Aorta (tissue), 5 donors: ENCODE measurements at places on chromosomes 2 and 18. TPM values are rescaled to one million over a fixed set of nuclear protein-coding genes. Genes with fewer than 3 reads are reported as not detected.
A peak's percentile ranks its signal among the peaks of the same experiment; 100 is the strongest.

DNA sequence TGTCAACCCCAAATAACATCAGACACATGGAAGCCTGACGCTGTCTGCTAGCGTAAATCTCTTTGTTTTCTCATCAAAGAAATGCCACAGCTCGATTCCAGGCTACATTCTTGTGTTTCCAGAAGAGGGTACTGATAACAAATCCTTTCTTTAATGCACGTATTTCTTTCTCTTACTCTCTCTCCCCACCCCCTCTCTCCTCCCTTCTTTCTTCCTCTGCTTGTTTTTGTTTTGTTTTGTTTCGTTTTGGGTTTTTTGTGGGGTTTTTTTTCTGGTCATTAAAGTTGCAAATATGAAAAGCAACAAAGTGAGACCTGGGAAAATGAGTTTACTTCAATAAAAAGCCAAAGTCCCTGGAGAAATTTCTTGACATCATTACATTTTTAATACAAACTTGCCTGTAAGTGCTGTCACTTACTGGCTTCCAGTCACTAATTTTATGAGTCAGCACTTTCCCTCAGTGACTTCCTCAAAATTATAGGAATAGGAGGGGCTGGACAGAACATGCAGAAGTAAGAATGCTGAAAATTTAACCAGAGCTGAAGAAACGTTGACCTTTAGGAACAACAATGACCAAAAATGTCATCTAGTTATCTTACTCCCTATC lies 106.7 kb upstream of the NABP1 start:
- no peaks in the 10 kb centered on the region for H3K4me1 ChIP-seq
- H3K36me3 ChIP-seq: no peaks in the 10 kb centered on the region
- H3K27me3 ChIP-seq: no peaks in the 10 kb centered on the region
- DNase-seq: no peak
- no peak overlapping the region for H3K27ac ChIP-seq
- H3K4me3 ChIP-seq: no peak overlapping the region

- no peak overlapping the region for H3K4me3 ChIP-seq
- peaks cover 2% of the 10 kb centered on the region for H3K27me3 ChIP-seq
- no peak for DNase-seq
Observed at GRCh38 chr2:177031438-177032180, 181.0 kb upstream of the HNRNPA3 start.

- H3K27me3 ChIP-seq: no peaks in the 10 kb centered on the region
- no peak for DNase-seq
- no peak overlapping the region for H3K27ac ChIP-seq
Observed at GRCh38 chr18:6355789-6356589, 58.7 kb downstream of the L3MBTL4 start.

The FAM237A gene
- polyA plus RNA-seq: not detected

DNA sequence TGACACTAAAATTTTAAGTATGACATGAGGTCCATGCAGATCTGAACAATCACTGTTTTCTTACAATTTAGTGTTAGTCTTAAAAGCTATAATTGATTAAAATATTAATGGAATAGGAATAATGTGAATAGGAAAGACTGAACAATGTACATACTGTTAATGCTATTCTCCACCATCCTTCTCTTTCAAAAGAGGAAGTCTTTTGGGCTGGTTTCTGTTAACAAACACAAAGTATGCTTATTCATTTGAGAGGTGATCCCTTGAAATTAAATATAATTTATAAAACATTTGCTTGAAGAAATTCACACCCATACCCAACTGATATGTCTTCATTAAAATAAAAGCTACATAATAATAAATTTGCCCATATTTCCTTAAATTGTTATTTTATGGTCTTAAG lies 2.3 kb downstream of the STPG4 start:
- H3K4me1 ChIP-seq: no peaks in the 10 kb centered on the region
- H3K36me3 ChIP-seq: peaks cover 4% of the 10 kb centered on the region
- DNase-seq: no peak
- no peaks in the 10 kb centered on the region for H3K27me3 ChIP-seq
- no peak overlapping the region for H3K4me3 ChIP-seq
- H3K27ac ChIP-seq: no peak overlapping the region

GRCh38 chr2:20928617-20929016 lies 105.7 kb upstream of the LDAH start:
- H3K4me1 ChIP-seq: no peaks in the 10 kb centered on the region
- H3K27ac ChIP-seq: no peak overlapping the region
- no peaks in the 10 kb centered on the region for H3K27me3 ChIP-seq
- no peak for DNase-seq
- no peak overlapping the region for H3K4me3 ChIP-seq

The CPLX4 gene
- polyA plus RNA-seq: not detected

DNA sequence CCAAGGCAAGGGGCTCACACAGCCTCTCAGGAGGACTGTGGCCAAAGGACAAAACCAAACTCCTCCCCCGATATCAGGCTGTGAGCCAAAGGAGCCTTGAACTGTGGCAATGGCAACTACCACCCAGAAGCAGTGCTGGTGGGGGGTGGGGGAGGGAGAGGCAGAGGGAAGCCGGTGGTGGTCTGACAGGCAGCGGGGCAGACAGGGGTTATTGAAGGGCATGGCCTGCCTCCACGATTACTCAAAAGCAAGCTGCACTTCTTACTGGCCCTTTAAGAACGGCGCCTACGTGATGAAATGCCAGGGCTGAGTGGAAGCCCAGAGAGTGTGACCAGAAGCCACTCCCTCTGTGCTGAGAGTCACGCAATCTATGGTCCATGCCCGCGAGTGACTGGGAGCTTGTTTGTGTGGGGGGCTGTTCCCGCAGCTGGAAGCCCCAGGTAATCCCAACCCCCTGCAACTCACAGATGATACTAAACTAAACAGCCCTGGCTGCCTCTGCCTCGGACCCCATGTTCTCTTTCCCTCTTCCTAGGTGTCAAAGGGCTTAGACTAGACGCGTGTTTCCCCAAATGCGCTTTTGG lies 128.2 kb upstream of the CXCR4 start:
- H3K36me3 ChIP-seq: no peaks in the 10 kb centered on the region
- no peaks in the 10 kb centered on the region for H3K4me1 ChIP-seq
- DNase-seq: peak; percentile 85
- no peaks in the 10 kb centered on the region for H3K27me3 ChIP-seq
- H3K4me3 ChIP-seq: no peak overlapping the region

DNA sequence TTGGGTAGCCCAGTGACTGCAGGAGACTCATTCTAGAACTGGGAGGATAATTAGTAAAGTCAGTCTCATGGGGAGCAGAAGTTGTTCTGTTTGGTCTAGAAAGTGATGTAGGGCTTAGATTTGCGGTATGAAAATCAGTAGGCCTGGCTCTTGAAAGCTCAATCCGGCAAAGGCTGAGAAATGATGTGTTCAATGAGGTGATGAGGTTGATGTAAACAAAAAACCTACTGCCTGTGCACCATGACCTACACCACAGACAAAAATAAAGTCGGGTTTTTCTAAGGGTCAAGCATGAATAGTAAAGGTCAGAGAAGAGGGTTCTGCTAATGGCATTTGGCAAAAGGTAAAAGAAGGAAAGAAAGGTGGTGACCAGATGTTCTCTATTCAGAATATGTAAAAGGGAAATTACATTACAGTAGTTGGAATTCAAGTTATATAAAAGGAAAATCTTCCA lies 80.8 kb upstream of the COL5A2 start:
- no peak overlapping the region for H3K4me3 ChIP-seq
- no peak for DNase-seq
- peaks cover 5% of the 10 kb centered on the region for H3K4me1 ChIP-seq
- no peak overlapping the region for H3K27ac ChIP-seq
- H3K27me3 ChIP-seq: no peaks in the 10 kb centered on the region

DNA sequence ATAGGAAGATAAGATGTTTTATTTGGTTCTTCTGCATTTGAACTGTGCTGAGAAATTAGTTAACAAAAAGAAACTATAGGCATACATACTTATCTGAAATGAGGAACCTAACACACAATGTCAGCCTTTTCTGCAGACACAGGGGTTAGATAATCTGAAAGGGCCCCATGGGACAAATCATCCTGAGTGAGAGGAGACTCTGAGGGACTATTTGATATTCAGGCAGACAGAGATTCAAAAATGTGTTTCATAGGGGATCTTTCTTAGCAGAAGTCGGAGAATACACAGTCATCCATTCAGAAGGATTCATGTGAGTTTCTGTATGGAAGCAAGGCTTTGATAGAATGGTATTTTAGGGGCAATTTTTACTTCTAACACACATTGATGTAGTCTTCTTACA lies 79.1 kb downstream of the NCKAP5 start:
- no peak overlapping the region for H3K27ac ChIP-seq
- no peak overlapping the region for H3K4me3 ChIP-seq
- H3K27me3 ChIP-seq: no peaks in the 10 kb centered on the region
- no peak for DNase-seq

The XIRP2 gene
- polyA plus RNA-seq: 0.28 TPM

GRCh38 chr2:112730791-112731190 lies 10.0 kb downstream of the NT5DC4 start:
- DNase-seq: no peak
- H3K27ac ChIP-seq: no peak overlapping the region
- H3K4me1 ChIP-seq: no peaks in the 10 kb centered on the region
- H3K4me3 ChIP-seq: no peak overlapping the region
- H3K27me3 ChIP-seq: no peaks in the 10 kb centered on the region

GRCh38 chr2:8059255-8059654 lies 622.6 kb upstream of the ID2 start:
- no peak overlapping the region for H3K4me3 ChIP-seq
- H3K4me1 ChIP-seq: peaks cover 5% of the 10 kb centered on the region
- no peak overlapping the region for H3K27ac ChIP-seq
- no peak for DNase-seq
- H3K36me3 ChIP-seq: no peaks in the 10 kb centered on the region

DNA sequence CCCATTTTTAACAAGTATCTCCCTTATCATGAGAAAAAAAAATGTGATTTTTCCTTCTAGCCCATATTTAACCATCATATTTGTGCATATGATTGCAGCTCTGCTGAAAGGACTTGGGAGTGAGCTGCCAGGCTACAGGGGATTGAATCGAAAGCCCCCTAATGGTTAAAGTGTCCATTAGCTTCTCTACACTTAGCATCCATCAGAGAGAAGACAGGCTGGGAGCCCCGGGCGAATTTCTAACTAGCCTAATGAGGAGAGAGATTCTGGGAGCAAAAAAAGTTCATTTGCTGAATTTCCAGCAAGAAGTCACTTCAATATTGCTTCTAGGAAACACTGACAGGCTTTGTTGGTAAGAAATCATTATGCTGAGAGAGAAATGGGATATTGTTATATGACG lies 848.8 kb downstream of the TDRD15 start:
- no peaks in the 10 kb centered on the region for H3K4me1 ChIP-seq
- no peak overlapping the region for H3K4me3 ChIP-seq
- H3K27ac ChIP-seq: no peak overlapping the region
- no peak for DNase-seq

The INPP1 gene
- polyA plus RNA-seq: 43.1 TPM

The PTPN4 gene
- polyA plus RNA-seq: 2.7 TPM

DNA sequence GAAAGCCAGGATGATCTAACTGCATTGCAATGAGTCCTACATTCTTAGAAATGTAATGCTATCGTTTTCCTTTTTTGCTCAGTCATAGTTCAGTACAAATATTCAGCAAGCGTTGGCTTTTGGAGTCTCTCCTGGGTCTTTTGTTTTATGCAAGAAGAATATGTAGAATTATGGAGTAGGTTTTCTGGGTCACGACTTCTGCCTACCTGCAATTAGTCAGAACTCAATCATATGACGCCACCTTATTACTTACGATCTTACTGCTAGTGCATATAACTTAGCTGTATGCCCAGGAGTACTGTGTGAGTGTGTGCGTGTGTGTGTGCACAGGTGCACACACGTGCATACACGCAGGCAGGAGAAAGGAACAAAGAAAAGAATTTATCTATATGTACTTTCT lies 640.2 kb downstream of the STK39 start:
- H3K4me3 ChIP-seq: no peak overlapping the region
- H3K36me3 ChIP-seq: no peaks in the 10 kb centered on the region
- H3K27ac ChIP-seq: no peak overlapping the region
- no peaks in the 10 kb centered on the region for H3K4me1 ChIP-seq

GRCh38 chr2:232983669-232984140 lies 29.4 kb downstream of the NGEF start:
- H3K4me1 ChIP-seq: no peaks in the 10 kb centered on the region
- H3K36me3 ChIP-seq: no peaks in the 10 kb centered on the region
- no peak overlapping the region for H3K27ac ChIP-seq

GRCh38 chr2:9747396-9747795 lies 95.9 kb upstream of the TAF1B start:
- no peaks in the 10 kb centered on the region for H3K36me3 ChIP-seq
- H3K27ac ChIP-seq: no peak overlapping the region
- no peaks in the 10 kb centered on the region for H3K4me1 ChIP-seq
- no peaks in the 10 kb centered on the region for H3K27me3 ChIP-seq
- H3K4me3 ChIP-seq: no peak overlapping the region

DNA sequence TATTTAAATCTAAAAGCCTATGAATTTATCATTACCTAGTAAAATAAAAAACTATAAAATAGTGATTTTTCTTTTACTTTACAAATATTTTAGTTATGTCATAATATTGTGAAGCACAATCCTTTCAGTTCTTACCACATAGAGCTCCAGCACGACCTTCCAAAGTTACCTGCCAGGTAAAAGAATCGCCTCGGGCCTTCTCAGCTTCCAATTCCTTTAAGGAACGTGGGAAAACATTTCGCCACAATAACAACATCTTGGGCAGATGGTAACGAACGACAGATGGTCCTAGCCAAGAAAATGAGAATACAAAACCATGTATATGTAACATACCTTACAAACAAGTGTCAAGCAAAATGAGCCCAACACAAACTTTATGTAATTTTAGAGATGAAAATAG lies 23.7 kb downstream of the HEATR5B start:
- no peak overlapping the region for H3K4me3 ChIP-seq
- no peak for DNase-seq
- H3K27ac ChIP-seq: no peak overlapping the region
- H3K4me1 ChIP-seq: no peaks in the 10 kb centered on the region
- no peaks in the 10 kb centered on the region for H3K27me3 ChIP-seq
- H3K36me3 ChIP-seq: peaks cover 6% of the 10 kb centered on the region

DNA sequence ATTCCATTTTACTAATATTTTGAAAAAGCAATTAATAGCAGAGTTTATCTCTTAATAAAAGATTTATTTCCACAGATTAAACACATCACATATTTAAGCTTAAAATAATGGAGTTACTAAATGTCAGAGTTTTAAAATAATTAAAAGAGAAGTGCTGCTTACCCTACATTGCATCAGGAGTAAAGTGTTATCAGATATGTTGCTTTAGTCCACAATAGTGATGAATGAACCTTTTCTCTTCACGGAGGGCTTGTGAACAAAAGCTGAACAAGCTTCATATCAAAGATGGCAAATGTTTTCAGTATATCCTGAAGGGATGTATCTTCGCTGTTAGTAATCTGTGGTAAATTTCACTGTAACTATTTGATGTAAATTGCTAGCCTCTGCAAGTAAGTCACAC lies 69.4 kb upstream of the TTC27 start:
- H3K27me3 ChIP-seq: no peaks in the 10 kb centered on the region
- H3K4me1 ChIP-seq: no peaks in the 10 kb centered on the region
- DNase-seq: no peak
- H3K27ac ChIP-seq: no peak overlapping the region

- H3K27me3 ChIP-seq: no peaks in the 10 kb centered on the region
- H3K4me3 ChIP-seq: no peak overlapping the region
- H3K4me1 ChIP-seq: no peaks in the 10 kb centered on the region
- DNase-seq: no peak
- no peaks in the 10 kb centered on the region for H3K36me3 ChIP-seq
Observed at GRCh38 chr2:181642086-181642485, 14.8 kb downstream of the CERKL start.

The STPG4 gene
- polyA plus RNA-seq: not detected

- H3K36me3 ChIP-seq: no peaks in the 10 kb centered on the region
- no peaks in the 10 kb centered on the region for H3K27me3 ChIP-seq
- DNase-seq: no peak
- H3K27ac ChIP-seq: peak overlapping the region; percentile 18
Observed at GRCh38 chr2:216554286-216554685, 55.6 kb downstream of the RPL37A start.

The RSAD2 gene
- 1.7 TPM for polyA plus RNA-seq

The ELOA2 gene
- polyA plus RNA-seq: not detected
